ENCODE measurements at places on chromosomes 16 and 17.

- no peak for DNase-seq
Measured at GRCh38 chr17:66444031-66444430, 141.6 kb downstream of the PRKCA start.

DNA sequence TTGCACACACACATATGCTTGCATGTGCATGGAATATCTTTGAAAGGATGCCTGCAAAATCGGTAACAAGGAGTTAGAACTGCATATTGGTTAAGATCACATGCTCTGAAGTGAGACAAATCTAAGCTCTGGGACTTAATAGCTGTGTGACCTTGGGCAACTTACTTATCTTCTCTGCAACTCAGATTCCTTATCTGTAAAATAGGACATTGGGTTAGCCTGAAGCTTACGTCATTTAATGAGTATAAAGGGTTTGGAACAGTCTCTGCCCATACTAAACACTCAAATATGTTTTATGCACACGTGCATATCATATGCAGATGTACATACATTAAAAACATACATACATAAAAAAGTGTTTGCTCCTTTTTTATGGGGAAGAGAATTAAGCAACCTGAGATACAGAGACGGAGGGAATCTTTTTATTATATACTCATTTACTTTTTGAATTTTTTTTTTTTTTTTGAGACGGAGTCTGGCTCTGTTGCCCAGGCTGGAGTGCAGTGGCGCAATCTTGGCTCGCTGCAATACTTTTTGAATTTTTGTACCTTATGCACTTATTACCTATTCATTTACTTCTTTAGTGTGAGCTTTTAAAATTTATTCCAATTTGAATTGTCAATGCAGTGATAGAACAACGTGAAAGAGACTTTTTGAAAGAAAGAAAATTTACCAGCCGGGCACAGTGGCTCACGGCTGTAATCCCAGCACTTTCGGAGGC lies 206.2 kb downstream of the CCDC182 start:
- DNase-seq: no peak

GRCh38 chr16:14955546-14956231 lies 18.4 kb downstream of the NPIPA1 start:
- no peak for DNase-seq

DNA sequence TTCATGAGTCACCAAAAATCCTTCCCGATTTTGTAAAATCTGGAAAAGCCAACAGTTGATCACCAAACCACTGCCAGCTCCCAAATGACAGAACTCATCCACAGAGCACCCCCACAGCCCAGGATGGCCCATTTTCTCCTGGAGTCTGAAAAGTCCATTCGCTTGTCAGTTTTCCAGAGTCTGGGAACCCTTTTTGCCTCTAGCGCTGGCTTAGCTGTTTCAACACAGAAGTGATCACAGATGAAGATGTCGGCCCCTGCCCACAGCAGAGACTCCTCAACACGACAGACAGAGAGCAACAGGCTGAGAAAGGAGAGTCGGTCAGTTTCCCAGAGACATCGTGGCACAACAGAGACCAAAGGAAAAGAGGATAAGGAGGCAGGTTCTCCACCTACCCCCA lies 66.4 kb downstream of the NXN start:
- no peak for DNase-seq

- DNase-seq: no peak
Measured at GRCh38 chr17:3914312-3914670, 2.0 kb downstream of the P2RX1 start.

GRCh38 chr17:491086-492021 lies 138.7 kb upstream of the RPH3AL start:
- DNase-seq: peak; percentile 50

GRCh38 chr16:30473231-30474073 lies 910 bp downstream of the ITGAL start:
- DNase-seq: peak; percentile 59

DNA sequence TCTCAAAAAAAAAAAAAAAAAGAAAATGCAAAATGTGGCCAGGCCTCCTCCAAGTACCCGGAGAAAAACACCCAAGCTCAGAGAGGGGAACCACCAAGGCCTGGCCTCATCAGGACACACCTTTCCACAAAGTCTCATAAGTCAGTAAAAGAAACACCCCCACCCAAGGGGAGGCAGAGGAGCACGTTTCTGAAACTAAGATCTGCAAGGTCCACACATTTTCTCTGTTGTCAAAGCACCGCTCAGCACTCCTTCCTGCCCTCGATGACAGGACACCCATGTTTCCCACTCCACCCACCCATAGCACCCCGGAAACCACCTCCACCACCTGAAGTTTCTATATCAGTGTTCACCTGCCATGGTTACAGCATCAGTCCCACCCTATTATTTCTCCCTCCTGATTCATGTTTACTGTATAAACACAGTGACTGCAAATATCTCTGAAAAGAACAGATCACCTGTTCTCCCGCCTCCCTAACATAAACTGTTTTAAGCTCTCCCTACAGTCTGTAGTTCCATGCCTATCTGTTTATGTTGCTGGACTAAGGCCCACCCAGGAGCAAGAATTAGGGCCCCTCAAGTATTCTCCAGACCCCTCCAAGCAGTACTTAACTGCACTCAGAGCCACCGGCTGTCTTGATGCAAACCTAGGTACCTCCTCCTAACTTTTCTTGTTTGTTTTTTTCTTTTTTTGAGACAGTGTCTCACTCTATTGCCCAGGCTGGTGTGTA lies 2.0 kb downstream of the CORO7 start:
- DNase-seq: peak; percentile 78

DNA sequence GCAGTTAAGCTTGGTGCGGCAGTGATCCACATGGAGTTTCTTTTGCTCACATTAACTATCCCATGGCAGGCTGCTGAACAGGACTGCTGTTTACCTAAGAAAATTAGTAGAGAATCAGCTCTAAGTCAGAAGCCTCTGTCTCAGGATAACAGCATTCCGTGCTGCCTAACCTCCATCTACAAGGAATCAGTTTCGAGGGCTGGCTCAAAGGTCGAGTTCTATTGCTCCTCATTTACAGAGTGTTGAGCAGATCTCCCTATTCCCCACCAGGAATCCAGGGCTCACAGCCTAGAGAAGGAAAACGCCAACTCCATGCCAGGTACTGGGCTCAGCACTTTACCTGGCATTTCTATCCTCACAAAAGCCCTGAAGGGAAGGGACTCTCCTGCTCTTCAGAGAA lies 9.9 kb downstream of the GINS2 start:
- DNase-seq: no peak

GRCh38 chr17:39576187-39576586 lies 31.5 kb downstream of the NEUROD2 start:
- no peak for DNase-seq

DNA sequence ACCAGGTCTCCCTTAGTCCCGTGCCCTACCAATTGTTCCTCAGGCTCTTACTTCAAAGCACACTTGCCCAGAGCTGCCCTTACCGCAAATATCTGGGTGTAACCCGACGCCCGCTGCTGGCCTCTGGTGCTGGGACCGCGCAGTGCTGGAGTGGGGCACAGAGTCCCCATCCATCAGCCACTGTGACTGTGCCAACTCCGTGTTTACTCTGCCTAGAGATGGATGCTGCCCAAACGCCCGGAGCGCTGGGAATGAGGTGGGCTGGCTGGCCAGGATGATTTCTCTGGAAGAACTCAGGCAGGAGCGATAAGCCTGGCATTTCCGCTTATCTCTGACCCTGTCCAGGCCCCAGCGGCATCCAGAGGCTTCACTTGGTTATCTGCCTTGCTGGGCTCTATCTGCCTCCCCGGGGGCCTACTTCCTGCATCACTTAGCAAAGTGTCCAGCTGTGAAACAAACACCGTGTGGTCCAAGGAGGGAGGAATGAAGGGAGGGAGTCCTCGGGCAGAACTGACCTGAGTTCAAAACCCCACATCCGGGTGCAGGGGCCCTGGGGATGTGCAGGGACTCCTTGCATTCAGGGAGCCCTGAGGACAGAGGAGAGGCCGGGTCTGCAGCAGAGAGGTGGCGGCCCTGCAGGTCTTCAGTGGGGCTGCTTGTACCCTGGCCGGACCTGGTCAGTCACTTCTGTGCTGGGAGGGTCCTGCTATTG lies 9.4 kb upstream of the MYLK3 start:
- no peak for DNase-seq

GRCh38 chr16:52171481-52171880 lies 375.5 kb downstream of the TOX3 start:
- no peak for DNase-seq

GRCh38 chr16:84138824-84139627 lies 6.0 kb downstream of the HSDL1 start:
- no peak for DNase-seq

GRCh38 chr16:1929105-1929504 lies 10.9 kb upstream of the HS3ST6 start:
- peak; percentile 35 for DNase-seq

GRCh38 chr17:7070712-7071111 lies 9.3 kb downstream of the CLEC10A start:
- DNase-seq: no peak

DNA sequence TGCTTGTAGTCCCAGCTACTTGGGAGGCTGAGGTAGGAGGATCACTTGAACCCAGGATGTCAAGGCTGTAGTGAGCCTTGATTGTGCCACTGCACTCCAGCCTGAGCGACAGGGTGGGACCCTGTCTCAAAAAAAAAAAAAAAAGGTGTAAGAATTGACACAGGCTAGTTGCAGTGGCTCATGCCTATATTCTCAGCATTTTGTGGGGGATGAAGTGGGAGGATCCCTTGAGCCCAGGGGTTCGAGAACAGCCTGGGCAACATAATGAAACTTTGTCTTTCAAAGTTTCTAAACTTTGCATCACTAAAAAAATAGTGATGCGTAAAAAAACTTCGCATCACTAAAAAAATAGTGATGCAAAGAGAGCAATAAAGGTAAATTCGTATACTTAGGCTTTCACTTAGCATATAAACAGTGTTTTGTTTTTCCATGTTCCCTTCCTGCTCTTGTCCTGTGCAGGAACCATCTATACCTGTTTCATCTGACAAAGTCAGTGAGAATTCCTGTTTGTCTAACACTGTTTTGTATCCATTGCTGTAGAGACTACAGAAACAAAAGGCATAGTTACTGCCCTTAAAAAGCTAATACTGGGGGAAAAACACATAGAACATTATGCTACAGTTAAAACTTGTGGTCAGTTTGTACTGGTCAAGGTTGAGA lies 32.1 kb downstream of the CTCF start:
- no peak for DNase-seq

DNA sequence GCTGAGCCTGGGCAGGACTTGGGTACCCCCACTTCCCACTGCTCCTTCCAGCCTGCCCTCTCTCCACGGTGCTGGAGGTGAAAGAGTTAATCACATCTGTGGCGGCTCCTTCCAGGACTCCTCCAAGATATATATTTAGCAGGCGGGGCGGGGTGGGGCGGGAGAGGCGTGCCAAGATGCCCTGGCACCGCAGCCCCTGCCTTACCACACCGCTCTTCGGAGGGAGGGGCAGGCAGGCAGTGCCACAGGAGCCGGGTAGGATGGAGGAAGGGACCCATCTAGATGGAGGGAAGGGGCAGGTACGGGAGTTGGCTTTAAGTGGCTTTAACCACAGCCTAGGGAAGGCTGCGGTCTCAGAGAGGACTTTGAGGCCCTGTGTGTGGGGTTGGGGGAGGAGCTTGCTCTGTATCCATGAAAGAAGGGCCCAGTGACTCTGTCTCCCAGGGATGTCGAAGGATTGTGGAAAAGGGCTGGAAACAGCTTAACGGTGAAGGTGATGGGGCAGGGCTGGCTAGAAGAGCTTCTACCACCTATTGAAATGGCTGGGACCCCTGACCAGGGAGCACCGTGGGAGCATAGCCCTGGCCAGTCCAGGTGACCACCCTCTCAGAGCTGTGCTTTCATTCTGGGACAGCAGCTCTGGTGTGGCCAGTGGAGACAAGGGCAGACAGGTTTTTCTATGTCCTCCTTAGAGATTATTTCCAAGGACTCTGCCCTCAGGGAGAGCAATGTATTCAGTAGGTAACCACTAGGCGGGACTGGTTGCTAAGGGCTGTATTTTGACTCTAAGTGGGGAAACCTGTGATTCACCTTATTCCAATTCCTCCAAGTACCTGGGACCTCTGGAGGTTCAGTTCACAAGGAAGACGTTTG lies 13.0 kb downstream of the GPR142 start:
- no peak for DNase-seq

DNA sequence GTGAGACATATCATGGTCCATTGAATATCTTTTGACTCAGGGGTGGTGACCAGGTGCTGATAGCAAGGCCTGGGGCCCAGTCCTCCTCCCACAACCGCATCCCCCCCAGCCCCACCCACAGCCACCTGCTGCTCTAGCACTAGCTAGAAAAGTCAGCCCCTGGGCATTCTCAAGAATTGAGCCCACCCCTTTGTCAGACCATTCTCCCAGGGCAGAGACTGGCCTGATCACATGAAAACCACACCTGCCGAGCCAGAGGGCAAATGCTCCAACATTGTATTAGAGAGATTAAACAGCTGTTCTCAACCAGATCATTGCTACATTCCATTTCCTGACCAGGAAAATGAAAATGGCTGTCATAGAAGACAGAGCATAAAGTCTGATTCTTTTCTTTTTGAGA lies 62.4 kb downstream of the RAB11FIP4 start:
- DNase-seq: no peak

DNA sequence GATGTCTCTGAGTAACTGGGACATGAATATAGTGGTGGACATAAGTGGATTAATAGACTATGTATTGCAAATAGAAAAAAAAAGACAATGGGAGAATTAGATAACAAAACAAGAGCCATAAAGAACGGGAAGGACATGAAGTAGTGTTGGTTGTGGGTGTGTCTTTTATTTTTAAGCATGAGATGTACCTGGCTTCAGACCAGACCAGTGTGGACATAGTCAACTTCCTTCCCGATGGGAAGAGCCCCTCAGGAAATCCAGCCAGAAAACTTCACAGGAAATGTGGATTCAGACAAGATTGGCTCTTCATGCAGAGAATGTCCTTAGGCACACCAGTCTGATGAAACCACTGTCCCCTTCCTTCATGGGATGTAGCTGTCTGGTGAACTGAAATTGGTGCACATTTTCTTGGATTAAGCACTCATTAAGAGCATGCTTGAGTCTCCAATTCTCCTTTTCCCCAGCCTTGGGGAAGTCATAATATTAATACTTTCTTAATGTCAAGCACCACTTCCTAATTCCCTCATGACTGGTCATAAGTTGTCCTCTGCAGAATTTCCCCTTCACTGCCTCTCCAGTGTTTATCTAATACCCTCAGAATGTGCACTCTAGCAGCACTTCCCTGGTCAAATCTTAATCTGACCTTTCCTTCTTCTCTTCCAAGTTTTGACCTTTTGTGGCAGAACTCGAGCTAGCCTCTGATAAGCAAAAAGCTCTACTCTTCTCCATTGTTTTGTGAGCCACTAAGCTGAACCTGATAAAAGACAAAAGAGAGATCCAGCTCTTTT lies 350.6 kb upstream of the MAF start:
- DNase-seq: no peak

DNA sequence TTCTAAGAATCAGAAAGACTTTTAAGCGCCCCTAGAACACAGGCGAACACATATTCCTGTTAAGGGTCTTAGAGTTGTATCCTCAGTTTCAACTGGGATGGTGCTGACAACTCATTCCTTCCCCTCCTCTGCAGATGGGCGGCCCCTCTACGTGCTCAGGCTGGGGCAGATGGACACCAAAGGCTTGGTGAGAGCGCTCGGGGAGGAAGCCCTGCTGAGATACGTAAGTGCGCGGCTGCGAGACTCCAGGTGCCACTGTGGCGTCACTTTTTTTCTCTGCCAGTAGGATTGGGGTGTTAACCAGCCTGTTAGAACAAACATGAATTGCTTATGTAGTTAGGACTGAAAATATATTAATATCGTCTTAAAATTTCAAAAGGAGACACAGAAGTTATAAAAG lies 62.7 kb downstream of the SEC14L1 start:
- DNase-seq: no peak

All from CD4-positive, alpha-beta T cell treated with Interleukin-6 for 4 hours (primary cell).